ENCODE measurements at places on chromosomes 7 and 10.

GRCh38 chr7:69795932-69796331 lies 197.7 kb downstream of the AUTS2 start:
- DNase-seq: no peak

GRCh38 chr10:123479640-123480039 lies 186.5 kb upstream of the GPR26 start:
- no peak for DNase-seq

- DNase-seq: no peak
Observed at GRCh38 chr10:44936314-44936975, 23.2 kb upstream of the RASSF4 start.

- no peak for DNase-seq
Observed at GRCh38 chr7:2512179-2512661, 7.4 kb upstream of the LFNG start.

All from HuH-7 (cell line).